Activated T-helper 1 cell treated with Interleukin-2 at 50 U/mL for 16 hours (primary cell): ENCODE measurements at places on chromosomes 11 and 22.
A peak's percentile ranks its signal among the peaks of the same experiment; 100 is the strongest.

DNA sequence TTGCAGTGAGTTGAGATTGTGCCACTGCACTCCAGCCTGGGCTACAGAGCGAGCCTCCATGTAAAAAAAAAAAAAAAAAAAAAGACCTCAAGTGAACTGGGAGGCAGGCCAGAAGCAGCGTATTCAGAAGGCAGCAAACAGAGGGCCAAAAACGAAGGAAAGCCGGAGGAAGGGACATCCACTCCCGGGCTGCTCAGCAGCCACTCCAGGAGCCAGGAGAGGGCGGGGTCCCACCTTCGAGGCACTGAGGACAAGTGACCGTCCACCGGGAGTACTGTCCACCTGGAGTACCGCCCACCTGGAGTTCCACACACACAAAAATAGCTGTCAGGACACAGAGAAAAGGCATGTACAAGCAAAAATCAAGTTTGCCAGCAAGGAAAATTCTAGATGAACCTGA lies 5.5 kb downstream of the TOLLIP start:
- no peak for DNase-seq

- DNase-seq, result no peak
These were observed 42.6 kb upstream of the APOA1 start for GRCh38 chr11:116879800-116880625.

DNA sequence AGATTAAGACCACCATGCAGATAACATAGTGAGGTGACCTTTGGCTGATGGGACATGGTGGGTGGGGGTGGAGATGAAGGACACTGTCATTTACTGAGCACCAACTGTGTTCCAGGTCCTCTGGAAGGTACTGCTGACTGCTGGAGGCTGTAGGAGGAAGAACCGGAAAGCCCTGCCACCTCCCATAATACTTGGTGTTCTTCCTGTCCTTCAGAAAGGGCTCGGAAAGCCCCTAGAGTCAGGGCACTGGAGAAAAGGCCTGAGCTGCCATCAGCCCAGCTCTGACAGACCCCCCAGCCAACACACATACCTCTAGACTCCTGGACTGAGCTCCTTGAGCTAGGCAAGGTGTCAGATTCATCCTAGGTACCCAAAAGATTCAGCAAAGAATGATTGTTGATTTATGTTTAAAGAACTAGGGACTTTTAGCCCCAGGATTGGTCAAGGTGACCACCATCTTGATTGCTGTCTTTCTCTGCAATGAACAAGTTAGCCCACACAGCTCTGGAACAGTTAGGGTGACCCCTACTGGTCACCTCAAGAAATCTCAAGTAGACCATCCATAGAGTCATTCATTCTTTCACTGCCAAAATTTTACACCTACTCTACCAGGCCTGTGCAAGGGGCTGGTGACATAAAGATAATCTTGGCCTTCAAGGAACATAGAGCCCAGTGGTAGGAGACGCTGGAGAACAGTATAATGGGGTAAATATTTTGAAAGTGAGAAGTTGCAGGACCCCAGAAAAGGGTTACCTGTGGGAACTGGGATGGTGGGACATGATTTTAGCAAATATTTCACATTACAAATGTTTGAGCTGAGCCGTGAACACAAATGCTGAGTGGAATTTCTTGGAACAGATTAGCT lies 39.4 kb downstream of the IRAG1 start:
- no peak for DNase-seq

GRCh38 chr11:22774716-22775115 lies 54.9 kb downstream of the SVIP start:
- no peak for DNase-seq

GRCh38 chr11:40185793-40186192 lies 1273.7 kb downstream of the LRRC4C start:
- no peak for DNase-seq

DNA sequence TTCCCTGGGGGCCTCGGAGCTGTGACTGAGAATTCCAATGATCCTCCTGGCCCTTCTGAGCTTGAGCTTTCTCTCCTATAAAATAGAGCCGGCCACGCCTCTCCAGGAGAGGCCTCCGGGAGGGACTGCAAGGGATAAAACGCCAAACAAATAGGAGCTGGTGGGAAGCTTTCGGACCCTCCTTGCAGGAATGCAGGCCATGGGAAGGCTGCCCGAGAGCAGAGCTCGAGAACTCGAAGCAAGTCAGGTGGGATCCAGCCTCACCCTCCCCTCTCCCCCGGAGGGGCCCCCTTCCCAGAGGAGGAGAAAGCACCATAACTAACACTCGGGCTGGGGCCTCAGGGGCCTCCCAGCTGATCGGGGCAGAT lies 34.6 kb downstream of the FLRT1 start:
- DNase-seq, result no peak

DNA sequence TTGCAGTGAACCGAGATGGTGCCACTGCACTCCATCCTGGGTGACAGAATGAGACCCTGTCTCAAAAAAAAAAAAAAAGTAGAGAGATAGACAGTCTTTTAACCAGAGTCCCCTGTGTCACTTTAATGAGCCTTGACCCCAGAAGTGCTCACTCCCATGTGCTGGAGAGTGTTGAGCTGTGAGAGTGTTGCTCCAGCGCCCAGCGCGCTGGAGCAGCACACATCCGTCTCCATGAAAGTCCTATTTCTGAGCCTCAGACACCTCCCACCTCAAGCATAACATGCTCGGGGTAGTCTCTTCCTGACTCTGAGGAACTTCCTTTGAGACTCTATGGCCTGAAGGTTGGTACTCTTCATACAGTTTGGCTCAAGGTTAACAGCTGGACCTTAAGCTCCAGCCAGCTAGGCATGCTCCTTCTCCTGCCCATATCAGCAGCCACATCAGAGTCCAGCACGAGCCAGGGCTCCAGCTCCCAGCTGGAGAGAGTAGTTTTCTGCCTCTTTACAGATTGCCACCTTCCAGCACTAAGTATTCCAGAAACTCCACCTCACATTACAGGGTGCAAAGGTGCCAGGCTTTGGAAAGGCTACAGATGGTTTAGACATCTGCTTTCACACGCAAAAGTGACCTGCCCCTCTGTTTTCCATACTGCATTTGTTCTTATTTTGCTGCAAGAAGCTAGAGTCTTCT lies 29.4 kb upstream of the UBASH3B start:
- no peak for DNase-seq

DNA sequence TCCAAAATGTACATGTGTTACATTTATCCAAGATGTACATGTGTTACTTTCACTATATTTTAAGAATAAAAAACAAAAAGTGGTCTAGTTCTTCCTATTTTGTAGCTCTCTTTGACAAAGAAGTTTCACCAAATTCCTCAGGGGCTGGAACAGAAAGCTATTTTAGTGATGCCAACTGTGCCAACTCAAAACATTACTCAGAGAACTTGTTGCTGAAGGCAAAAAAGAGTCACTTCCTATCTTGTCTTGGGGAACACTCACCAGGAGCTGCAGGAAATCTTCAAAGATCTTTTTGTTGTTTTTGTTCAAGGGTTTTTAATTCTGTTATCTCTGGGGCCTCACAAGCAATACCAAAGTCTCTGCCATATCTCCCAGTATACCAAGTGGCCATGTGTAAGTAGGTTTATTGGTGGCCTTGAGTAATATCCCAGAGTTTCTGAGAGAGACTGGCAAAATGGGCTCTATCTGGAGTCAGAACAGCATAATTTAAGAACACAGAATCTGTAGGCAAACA lies 13.6 kb upstream of the EED start:
- DNase-seq, result no peak

DNA sequence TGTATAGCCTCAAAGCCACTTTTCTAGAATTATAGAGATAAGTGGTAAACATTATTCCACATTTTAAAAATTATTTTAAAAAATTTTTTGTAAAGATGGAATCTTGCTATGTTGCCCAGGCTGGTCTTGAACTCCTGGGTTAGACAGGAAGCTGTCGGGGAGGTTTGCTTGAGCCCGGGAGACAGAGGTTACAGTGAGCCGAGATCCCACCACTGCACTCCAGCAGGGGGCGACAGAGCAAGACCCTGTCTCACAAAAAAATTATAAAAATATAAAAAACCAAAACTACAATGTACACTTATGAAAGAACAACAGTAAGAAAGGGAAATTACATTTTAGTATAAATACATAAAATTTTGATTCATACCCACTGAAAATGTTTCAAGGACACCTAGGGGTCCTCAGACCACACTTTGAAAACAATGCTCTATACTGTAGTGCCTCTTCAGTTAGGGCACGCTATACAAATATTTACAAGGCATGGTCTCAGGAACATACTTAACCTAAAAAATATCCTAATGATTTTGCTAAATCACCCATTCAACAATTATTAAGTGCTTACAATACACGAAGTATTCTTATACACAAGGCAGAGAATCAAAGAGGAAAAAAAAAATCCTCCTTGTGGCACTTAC lies 111.2 kb downstream of the MRTFA start:
- DNase-seq, result peak; percentile 45

DNA sequence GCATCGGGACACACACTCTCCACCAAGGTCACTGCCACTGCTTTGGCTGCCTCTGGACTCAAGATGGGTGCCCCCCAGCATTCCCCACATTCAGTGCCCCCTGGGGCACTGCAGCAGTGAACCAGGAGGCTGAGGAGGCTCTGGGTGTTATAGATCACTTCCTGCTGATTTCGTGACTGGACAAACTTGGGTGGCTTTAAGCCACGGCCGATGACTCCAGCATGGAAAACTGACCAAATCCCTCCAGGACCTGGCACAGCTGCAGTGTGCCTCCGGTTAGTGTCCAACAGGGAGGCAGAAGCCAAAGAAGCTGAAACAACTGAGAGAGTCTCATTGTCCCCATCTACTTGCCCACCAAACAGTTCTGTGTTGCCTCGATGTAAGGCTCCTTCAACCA lies 1.2 kb upstream of the GANAB start:
- DNase-seq, result no peak

DNA sequence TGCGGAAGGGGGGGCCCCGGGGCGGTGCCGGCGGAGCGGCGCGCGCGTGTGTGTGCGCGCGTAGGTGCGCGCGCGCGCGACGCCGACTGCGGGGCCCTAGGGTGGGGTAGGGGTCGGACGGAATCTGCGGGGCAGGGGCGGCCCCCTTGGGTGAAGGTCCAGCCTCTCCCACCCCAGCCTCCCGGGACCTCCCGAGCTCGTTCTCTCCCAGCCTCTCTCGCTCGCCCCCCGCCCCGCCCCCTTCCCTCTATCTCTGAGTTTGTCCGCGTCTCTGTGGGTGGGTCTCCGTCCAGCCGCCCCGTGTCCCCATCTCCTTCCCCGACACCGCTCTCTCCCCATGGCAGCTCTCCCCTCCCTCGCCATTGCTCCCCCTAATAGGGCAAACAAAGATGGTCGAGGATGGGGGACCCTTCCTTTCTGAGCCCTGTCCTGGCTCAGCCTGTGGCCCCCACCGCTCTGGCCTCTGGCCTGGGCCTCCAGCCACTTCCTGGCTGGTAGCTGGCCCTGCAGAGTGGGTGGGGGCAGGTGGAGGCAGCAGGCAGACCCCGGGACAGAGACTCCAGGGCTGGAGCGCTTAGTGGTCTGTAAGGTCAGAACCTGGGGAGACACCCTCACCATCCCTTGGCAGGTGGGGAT lies 33.0 kb upstream of the PRR5 start:
- no peak for DNase-seq

DNA sequence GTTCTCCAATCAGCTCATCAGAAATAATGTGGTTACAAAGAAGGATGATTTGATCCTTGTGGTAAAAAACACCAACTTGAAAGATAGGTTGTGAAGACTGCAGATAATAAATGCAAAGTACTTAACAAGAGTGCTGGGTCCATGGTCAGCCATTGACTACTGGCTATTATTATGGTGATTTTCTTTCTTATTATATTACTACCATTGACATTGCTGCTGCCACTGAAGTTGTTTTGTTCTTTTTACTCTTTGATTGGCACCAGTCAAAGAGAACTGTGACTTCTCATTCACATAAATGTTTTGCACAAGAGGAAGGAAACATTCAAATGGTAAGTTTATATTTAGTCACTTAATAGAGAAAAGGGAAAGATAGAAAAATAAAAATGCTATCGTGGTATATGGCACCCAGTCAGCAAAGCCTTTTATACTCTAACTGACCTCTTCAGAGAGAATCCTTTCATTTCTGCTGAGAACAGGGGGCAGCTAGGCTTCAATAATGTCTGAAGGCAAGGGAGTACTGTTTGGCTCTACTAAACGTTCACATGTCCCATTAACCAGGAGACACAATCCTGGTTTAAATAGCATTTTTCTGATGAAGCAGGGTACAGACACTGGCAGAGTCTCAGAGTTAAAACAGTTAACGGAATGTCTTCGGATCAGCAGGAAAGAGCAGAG lies 64.8 kb downstream of the LRRC4C start:
- DNase-seq, result no peak

- DNase-seq, result no peak
These were observed 16.1 kb upstream of the IFITM3 start for GRCh38 chr11:336659-337198.

DNA sequence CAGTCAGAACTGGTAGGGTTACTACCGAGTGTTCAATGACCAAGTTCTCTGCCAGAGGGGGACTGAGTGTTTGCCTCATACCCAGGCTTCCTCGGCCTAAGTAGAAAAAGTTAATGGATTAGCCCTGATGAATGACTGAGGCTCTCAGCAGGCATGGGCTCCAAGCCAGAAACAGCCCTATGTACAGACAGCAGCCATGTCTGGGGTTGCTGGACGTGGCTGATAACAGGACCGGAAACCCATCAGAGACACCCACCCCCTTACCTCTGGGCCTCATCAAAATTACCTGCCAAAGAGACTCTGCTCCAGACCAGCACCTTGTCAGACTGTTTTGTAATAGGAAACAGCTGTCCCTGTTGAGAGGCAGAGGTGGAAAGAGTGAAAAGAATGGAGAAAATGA lies 351.4 kb downstream of the ETS1 start:
- no peak for DNase-seq
